Thoracic aorta (tissue), 2 donors: ENCODE measurements at places on chromosomes 13 and 19.

GRCh38 chr19:7887408-7888144 lies 734 bp upstream of the LRRC8E start:
- DNase-seq, result no peak

- no peak for DNase-seq
Observed at GRCh38 chr19:7701654-7702457, at the start of gene FCER2. FCER2 (minus strand) TSS chr19:7702131; CDS start chr19:7699760, 2,371 bp downstream.

- DNase-seq, result peak; percentile 47
Observed at GRCh38 chr19:49546825-49547565, 19.2 kb downstream of the RCN3 start.

- no peak for DNase-seq
Observed at GRCh38 chr13:109000207-109000606, 370.8 kb downstream of the MYO16 start.

- no peak for DNase-seq
Observed at GRCh38 chr19:41325947-41326706, 16.2 kb downstream of the CCDC97 start.

DNA sequence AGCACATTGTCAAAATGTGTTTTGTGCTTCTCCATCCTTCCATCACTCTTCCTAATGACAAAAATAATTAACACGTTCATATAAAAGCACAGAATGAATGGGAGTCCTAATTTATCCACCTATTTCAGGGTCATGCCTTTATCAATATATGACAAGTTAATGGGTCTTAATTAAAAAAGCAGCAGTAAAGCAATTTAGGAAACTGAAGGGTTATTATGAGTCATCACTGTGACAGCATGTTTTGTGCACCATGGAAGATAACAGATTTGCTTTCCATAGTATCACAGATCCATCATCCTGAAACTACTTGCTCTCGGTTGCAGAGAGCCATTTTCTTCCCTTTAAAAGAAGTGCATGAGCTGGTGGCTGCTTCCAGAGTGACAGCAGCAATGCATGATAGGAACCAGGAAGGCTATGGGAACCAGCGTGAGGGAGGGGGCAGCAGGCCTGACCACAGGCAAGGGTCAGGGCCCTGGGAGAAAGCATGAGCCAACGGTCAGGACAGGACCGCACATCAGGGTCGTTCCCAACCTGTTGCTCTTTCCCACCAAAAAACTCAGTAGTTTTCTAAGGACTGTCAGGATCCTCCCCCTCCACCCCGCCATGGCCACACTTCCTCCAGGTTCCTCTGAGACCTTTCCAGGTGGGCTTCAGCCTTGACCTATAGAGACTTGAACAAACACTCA lies 784.1 kb downstream of the UQCRFS1 start:
- DNase-seq, result no peak

GRCh38 chr13:62356977-62357376 lies 941.3 kb upstream of the PCDH20 start:
- no peak for DNase-seq

GRCh38 chr19:3234800-3235199 lies 10.3 kb downstream of the CELF5 start:
- DNase-seq, result no peak

DNA sequence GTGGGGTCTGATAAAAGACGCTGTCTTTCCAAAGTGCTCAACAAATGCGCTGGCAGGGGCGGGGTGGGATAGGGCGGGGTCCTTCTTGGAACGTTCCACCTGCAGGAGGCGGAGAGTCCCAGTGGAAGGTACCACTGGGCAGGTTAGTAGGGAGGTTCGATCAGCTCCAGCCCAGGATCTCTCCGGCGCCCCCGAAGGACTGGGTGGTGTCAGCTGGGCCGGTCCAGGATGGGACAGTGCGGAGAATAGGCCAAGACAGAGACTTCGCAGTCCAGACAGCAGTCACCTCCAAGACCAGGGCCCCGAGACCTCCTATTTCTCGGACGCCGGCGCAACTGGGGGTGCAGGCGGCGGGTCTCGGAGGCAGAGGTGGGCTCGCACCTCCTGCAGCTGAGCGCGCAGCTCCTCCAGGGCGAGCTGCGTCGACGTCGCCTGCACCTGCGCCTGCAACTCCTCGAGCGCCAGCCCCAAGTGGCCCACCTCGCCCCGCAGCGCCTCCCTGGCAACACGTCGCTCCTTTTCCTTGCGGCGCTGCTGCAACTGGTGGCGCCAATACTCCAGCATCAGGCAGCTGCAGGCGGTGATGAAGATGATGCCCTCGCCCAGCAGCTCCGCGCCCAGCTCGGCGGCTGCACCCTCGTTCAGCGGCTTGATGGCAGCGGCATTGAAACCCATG lies 21.6 kb downstream of the VASP start:
- no peak for DNase-seq

DNA sequence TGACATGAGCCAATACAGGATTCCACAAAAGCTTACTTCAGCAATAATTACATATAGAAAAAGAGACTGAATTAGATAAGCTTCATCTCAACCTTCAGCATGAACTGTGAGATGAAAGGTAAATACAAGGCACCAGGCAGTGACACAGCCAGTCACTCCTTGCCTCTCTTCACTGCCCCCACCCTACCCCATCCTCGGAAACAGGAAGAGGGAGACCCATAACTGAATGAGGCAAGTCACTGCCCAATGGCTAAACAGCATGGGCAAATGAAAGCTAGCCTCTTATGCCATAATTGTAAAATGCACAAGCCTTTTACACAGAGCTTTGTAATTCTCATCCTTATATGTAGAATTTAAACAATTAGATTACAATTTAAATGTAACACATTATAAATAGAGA lies 1.7 kb downstream of the ZNF160 start:
- no peak for DNase-seq

GRCh38 chr19:58274771-58275201 lies 4.0 kb upstream of the ZNF8 start:
- DNase-seq, result no peak

DNA sequence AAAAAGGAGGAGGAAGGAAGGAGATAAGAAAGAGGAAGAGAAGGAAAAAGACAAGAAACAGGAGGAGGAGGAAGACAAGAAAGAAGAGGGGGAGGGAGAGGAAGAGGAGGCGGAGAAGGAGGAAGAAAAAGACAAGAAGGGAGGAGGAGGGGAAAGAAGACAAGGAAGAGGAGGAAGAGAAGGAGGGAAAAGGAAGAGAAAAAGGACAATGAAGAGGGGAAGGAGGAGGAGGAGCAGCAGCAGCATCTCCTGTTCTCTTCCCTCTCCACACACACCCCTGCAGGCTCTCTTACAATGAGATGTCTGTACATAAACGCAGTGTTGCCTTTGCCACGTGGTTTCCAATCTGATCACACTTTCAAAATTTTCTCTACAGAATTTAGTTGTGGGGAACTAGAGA lies 66.6 kb downstream of the RUBCNL start:
- no peak for DNase-seq

GRCh38 chr13:94342436-94343242 lies 136.8 kb downstream of the DCT start:
- DNase-seq, result no peak

DNA sequence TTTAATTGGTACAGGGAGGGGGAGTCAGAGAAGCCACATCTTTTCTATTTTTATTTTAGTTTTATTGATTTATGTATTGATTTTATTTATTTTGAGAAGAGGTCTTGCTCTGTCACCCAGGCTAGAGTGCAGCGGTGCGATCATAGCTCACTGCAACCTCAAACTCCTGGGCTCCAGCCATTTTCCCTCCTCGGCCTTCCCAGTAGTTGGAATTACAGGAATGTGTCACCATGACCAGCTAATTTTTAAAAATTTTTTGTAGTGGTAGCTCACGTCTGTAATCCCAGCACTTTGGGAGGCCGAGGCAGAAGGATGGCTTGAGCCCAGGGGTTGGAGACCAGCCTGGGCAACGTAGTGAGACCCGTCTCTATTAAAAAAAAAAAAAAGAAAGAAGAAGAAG lies 4.1 kb downstream of the IL27RA start:
- no peak for DNase-seq

- DNase-seq, result no peak
Observed at GRCh38 chr19:34578751-34579150, 97.2 kb downstream of the WTIP start.

DNA sequence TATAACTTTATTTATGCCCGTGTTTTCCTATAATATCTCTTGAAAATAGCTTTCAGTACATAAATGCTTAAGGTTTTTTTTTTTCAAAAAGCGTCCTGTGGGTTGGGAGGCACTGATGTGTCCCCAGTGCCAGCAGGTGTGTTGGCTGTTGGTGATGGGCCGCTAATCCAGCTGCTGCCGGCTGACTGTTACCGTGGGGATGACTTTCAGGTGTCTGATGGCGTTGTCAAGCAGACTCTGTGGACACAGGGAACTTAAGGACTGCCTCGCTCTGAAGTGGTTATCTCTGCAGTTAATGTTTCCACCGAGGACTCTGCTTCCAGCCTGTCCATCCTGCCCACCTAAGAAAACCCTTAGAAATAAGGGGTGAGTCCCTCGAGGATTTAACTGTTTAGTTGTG lies 94.5 kb downstream of the ANKRD10 start:
- DNase-seq, result no peak

GRCh38 chr19:41888926-41889325 lies 5.9 kb downstream of the ARHGEF1 start:
- no peak for DNase-seq

GRCh38 chr13:93468433-93468832 lies 241.8 kb downstream of the GPC6 start:
- DNase-seq, result no peak

- DNase-seq, result no peak
Observed at GRCh38 chr13:84297251-84297650, 415.0 kb upstream of the SLITRK1 start.

DNA sequence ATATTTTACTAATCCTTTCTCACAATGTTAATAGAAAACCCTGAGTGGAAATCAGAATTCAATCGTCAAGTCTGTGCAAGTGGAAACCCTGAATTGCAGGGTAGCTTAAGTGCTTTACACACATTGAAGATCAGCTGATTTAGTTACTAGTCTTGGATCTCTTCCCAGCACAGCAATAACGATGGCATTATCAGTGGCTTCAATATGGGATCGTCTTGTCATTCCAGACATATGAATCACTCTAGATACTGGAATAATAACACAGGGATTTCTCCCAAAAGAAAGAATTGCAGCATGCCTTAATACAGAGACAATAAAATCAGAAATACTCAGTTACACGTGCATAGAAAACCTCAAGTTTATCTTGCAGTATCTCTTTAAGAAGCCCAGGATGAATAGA lies 12.6 kb upstream of the METTL21C start:
- DNase-seq, result no peak

DNA sequence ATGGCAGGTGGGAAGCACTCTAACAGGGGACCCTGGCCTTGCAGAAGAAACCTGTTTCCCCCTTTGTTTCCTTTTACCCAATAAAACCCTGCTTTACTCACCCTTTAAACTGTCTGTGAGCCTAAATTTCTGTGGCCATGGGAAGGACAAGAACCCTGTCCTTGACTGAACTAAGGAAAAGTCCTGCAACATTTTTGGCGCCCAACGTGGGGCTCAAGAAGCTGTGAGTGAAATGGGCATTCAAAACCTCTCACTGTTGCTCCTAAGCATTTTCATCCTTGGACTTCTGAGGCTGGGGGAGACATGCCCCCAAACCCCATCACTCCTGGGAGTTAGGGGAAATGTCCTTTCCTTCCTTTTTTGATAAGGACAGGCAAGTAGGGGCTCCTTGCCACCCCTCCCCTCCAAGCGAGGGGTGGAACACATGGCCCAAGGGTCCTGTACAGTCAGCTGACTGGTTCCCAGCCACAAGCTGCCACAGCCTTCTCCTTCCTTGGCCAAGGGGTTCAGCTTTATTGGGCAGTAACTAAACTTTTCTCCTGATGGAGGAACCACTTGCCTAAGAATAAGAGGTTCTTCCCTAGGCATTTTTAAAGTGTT lies 381.6 kb downstream of the KLF5 start:
- no peak for DNase-seq

- no peak for DNase-seq
Observed at GRCh38 chr13:79479882-79480281, 1.1 kb upstream of the NDFIP2 start.

- no peak for DNase-seq
Observed at GRCh38 chr13:31090961-31091624, 70.6 kb downstream of the HSPH1 start.

- DNase-seq, result no peak
Observed at GRCh38 chr13:110712081-110712848, 1.2 kb upstream of the ING1 start.

- no peak for DNase-seq
Observed at GRCh38 chr19:49873834-49874233, 3.3 kb downstream of the AKT1S1 start.

GRCh38 chr13:46516599-46517338 lies 36.2 kb upstream of the LRCH1 start:
- no peak for DNase-seq

DNA sequence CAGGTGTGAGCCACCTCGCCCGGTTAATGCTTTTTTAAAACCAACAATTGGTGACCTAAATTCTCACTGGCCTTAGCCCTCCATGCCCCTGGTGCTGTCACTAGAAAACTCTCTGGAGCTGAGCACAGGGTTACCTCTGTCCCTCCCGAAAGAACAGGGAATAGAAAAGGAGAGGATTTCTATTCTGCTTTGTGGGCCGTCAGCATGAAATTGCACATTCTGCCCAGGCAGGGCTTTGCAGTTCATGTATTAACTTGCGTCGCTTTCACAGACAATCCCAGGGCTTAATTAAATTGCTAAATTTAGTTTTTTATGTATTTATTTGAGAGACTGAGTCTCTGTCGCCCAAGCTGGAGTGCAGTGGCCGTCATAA lies 583 bp upstream of the ZNF480 start:
- no peak for DNase-seq

DNA sequence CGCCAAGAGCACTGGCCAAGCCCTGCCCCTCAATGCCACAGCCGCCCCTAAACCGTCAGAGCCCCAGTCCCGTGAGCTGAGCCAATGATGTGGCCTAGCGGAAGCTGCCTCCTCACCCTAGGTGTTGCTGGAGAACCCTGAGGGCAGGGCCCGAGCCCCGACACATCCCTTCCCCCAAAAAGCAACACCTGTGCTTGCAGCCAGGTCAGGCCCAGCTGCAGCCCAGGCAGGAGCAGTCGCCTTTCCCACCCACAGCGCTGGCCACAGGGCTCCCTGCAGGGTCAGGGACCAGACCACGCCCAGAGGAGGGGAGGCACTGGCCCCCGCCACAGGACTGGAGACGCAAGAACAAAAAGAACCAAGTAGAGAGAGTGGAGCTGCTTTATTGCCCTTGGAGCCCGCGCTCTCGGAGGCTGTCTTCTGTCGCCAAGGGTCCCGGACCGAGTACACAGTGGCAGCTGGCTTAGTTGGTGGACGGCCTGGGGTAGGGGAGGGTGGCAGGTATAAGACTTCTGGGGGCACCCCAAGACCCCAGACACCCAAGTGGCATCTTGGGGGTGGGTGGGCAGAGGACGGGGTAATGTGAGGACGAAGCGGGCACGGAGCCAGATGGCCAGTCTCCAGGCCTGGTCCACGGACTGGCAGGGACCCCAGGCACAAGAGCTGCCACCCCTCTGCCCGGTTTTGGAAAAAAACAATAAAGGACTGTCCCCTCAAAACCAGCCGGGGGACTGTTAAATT lies 3.3 kb downstream of the P2RY11 start:
- DNase-seq, result no peak
